ENCODE measurements at places on chromosomes 5 and 9.

DNA sequence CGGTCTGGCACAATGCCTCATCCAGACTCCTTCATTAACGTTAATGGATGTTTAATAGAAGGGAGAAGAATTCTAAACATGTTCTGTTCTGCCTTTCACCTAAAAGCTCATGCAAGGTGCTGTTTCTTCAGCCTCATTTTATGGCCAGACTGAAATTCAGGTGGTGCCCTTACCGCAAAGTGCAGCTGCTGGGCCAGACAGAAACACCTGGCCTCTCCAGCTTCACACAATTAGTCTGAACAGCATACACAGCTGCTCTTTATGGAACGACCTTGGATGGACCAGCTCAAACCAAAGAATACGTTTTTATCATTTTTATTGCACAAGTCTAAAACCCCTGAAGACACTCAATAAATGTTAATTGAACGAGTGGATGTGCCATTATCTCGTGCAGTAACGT, 4.6 kb downstream of the SNCAIP start:
- DNase-seq = no peak

GRCh38 chr5:138573949-138574670, 1.1 kb downstream of the HSPA9 start:
- no peak for DNase-seq

GRCh38 chr9:94758031-94758430, 31.5 kb downstream of the AOPEP start:
- no peak for DNase-seq

GRCh38 chr5:6576861-6577501, 55.9 kb downstream of the NSUN2 start:
- DNase-seq = no peak

DNA sequence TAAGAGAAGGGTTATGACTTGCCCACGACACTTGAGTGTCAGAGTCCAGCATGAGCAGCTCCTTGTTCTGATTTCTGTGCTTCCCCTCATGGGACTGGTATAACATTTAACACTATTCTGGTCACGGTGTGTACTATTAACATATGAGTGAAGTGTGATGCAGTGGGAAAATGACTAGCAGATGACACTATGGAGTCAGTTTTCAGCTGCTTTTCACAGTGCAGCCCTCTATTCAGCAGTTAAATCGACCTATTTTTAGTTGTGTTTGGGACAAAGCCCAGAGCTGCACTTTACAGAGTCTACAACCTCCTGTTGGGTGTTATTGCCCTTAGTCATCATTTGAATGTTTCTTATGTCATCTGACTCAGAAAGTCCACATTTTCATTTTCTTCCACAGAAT, 59.1 kb downstream of the CHSY3 start:
- DNase-seq = no peak

DNA sequence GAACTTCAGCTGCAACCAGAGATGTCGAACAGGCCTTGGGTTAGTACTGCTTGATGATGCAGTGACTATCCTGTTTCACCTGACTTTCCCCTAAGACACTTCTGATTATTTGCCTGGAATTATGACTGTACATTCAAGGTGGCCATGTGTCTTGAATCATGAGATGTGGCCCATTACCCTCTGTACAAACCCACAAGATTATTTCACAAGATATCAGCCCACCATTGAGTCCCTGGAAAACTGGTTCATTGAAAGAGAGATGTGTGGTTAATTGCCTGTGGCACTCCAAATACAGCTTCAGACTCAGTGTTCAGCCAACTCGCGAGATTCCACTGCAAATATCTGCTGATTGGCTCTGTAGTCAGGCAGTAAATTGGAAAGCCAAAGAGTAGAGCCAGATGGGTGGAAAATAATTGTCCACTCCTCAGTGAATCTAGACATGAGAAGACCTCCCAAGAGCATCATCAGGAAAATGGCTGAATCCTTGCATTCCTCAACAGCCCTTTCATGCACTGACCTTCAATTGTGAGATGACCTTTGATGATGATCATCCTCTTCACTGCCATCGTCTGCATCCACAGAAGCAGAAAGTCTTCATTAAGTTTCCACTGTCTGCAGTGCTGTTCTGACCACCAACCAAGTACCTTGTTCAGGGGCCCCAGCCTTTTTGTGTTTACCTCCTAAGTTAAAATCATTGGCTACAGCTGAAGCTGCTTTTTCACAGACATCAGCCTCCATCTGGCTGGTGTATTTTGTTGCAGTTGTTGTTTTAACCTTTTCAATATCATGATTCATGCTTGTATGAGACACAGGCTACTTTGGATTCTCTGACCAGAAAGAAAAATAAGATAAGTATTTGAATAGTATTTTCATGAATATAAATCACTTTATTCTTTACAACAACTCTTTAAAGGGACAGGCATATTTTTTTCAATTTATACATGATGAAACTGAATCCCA, 75.2 kb downstream of the ESM1 start:
- DNase-seq = no peak

GRCh38 chr5:63085561-63085960, 506.9 kb downstream of the LRRC70 start:
- peak; percentile 18 for DNase-seq

Measured in right lung (tissue), 10 donors.